ENCODE measurements at places on chromosomes 3 and 15. TPM values are rescaled to one million over a fixed set of nuclear protein-coding genes. Genes with fewer than 3 reads are reported as not detected.

The CA12 gene
- total RNA-seq = 1.6 TPM

The HTR3E gene
- not detected for total RNA-seq

The SMCO1 gene
- 3.7 TPM for total RNA-seq

The HIGD2B gene
- total RNA-seq = not detected

The CCNL1 gene
- total RNA-seq = 52.7 TPM

The C3orf49 gene
- not detected for total RNA-seq

The UCN2 gene
- not detected for total RNA-seq

The BTBD1 gene
- total RNA-seq = 99.7 TPM

The LACTB gene
- 5.2 TPM for total RNA-seq

The SLC28A1 gene
- total RNA-seq = 0.52 TPM

The SCN11A gene
- total RNA-seq = 2.6 TPM

The CD86 gene
- 3.7 TPM for total RNA-seq
